ENCODE measurements at places on chromosomes 2 and 18.

DNA sequence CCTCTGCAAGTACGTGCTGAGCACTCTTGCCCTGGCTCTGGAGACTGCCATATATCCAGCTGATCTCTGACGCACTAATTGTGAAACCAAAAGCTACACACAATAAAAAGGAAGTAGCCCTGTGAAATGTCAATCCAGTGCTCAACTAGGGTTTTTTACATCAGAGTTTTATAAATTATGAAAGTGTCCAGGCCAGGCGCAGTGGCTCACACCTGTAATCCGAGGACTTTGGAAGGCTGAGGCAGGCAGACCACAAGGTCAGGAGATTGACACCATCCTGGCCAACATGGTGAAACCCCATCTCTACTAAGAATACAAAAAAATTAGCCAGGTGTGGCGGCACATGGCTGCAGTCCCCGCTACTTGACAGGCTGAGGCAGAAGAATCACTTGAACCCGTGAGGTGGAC lies 24.5 kb upstream of the PEX13 start:
- no peak for DNase-seq

DNA sequence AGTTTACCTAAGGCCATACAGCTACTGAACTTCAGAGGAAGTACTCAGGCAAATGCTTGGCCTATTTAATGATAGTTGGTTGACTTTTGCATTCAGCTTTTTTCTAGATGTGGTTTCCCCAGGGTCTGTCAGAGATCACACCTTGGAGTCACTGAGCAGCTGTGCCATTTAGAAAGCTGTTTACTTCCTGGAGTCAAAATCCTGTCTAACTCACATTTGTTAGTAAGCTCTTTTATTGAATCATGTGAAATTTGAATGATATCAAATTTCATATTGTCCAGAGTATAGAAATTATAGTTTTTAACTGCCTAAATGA lies 7.6 kb upstream of the TRIB2 start:
- no peak for DNase-seq

DNA sequence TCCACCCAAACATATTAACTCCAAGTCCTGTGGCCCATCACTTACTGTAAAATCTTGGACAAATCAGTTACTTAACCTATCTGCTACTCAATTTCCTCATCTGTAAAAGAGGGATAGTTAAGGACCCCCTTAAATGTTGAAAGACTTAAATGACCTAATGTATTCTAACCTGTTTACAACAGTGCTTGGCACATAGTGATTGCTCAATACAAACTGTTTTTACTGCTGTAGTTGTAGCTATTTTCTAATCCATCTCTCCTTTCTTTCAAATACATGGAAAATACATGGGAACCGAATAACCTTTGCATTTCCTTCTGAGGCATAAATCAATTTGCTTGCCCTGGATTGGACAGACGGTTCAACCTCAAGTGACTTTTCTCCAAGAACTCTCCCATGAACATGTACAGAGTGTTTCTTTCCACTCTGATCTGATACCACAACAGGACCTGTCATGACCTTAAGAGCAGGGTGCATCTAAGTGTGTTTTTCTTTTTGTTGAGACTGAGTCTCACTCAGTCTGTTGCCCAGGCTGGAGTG lies 2.7 kb downstream of the LNPK start:
- DNase-seq: no peak

- DNase-seq: peak; percentile 65
These were observed 64.9 kb downstream of the SPRED2 start for GRCh38 chr2:65367524-65367923.

DNA sequence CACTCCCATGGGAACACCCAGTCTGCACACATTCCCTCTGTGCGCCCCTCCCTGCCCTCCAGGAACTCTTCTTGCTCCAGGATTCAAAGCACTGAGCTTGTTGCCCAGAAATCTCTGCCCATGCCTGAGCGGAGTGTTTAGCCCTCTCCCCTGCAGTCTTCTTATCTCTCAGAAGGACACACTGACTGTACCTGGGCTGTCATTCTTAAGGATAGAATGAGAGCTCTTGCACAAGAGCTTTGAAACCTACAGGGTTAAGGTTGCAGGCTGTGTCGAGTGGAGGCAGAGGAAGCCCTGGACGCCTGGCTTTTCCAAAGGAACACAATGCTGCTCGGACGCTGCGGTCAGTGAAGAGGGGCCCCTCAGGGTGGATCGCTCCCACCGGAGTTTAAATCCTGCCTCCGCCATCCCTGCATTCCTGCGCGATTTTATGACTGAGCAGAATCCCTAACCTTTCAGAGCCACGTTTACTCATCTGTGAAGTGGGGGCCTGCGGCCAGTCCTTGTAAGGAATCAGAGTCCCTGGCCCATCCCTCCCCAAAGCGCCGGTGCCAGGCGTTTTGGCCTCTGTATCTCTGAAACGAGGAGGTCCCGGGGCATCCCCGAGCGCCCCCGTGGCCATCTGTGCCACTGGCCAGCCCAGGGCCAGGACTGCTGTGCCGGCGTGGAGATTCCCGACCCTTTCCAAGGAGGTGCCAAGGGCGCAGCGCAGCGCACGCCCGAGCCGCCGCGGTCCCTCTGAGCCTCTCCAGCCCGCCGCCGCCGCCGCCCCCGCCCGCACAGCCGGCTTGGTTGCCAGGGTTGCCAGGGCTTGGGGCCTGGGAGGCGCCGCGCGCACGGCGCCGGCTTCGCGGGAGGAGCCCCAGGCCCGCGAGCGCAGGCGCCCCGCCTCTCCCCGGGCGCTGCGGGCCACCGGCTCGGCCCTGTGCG lies 58.9 kb downstream of the FAM168B start:
- no peak for DNase-seq

GRCh38 chr2:162188451-162188850 lies 36.4 kb upstream of the GCG start:
- no peak for DNase-seq

DNA sequence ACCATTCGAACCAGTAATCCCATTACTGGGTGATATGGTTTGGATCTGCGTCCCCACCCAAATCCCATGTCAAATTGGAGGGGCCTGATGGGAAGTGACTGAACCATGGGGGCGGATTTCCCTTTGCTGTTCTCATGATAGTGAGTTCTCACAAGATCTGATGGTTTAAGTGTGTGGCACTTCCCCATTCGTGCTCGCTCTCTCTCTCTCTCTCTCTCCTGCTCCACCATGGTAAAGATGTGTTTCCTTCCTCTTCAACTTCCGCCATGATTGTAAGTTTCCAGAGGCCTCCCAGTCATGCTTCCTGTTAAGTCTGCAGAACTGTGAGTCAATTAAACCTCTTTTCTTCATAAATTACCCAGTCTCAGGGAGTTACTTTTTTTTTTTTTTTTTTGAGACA lies 62.6 kb downstream of the NBAS start:
- DNase-seq: no peak

DNA sequence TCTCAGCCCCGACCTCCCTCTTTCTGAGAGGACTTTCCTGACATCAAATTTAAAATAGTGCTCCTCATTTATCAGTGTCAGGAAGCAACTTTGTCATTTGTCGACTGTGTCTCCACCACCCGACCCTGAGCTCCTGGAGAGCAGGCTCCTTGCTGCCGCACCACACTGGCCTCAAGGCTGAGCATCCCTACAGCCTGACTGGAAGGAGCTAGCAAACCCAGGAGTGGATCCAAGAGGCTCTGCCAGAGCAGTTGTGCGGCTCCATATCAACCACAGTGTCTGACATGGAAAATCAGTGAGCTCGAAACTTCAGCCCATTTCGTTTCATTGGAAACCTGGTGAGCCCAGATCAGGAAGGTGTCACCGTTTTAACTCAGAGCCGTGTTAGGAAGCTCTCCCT lies 125.2 kb downstream of the PTGR3 start:
- DNase-seq: no peak

GRCh38 chr2:240575101-240575965 lies 7.0 kb downstream of the RNPEPL1 start:
- DNase-seq: no peak

DNA sequence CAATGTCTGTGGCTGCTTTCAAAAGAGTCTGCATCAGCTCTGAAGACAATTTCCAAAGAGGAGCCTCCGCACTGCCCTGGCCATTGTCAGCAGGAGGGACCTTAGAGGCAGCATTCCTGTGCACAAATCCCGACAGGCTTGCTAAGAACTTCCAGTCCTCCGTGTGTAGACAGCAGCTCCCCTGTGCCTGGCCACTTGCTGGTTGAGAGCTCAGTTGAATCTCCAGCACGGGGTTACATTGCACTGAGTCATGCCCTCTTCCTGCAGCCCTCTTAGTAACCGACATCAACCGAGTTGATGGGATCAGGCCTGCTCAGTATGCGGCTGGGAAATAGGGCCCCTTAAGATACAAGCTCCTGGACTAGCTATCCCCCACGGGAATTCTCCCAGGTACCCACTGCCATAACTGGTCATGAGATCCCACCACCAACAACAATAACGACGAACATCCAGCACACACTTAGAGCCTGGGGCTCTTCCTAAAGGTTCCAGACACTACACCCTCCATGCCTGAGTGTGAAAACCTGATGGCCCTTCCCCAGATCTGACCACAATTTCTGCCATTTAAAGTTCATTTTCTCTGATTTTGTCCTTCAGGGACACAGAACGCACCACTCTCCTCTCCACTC lies 12.0 kb downstream of the ATP6V1B1 start:
- no peak for DNase-seq

- DNase-seq: no peak
These were observed 59.9 kb upstream of the STPG4 start for GRCh38 chr2:47214990-47215389.

DNA sequence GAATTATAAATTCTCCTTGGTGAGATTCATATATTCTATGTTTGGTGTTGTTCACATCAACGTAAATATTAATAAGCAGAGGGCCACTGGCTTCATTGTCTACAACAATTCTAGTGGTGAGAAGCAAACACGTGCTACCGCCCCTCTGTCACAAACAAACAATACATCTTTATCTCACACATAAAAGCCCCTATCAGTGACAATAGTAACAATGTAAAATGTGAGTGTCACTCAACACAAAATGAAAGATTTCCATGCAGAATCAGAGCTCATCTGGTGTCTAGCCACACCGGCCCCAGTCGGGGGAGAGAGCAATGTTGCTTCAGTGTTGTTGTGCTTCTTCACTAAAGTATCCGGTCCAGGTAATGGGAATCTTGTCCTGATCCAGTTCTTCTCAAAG lies 932.6 kb downstream of the SOCS6 start:
- DNase-seq: no peak

- DNase-seq: no peak
These were observed 33.6 kb upstream of the MAPRE3 start for GRCh38 chr2:26936855-26937254.

DNA sequence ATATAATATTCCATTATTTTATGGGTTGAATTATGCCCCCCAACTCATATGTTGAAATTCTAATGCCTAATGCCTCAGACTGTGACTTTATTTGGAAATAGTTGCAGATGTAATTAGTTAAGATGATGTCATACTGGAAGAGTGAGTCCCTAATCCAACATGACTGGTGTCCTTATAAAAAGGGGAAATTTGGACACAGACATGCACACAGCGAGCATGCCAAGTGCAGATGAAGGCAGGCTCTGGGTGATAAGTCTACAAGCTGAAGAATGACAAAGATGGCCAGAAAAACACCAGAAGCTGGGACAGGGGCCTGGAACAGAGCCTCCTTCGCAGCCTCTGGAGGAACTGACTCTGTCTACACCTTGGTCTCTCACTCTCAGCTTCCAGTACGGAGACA lies 10.0 kb upstream of the ASAP2 start:
- no peak for DNase-seq

DNA sequence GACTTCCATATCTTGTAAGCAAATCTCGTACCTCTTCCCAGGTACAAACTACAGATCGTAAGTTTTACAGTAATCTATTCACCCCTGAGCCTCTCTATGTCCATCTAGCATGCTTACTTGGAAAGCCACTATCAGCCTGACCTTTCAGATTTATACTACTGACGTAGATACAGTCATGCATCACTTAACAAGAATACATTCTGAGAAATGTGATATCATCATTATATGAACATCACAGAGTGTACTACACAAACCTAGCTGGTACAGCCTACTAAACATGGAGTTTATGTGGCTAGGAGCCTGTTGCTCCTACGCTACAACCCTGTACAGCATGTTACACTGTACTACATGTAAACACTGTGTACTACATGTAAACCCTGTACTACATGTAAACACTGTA lies 293.2 kb upstream of the ZNF804A start:
- DNase-seq: no peak

- DNase-seq: no peak
These were observed 8.9 kb upstream of the SPDYA start for GRCh38 chr2:28801726-28802125.

- DNase-seq: no peak
These were observed 361.9 kb upstream of the FSHR start for GRCh38 chr2:49515996-49516782.

- DNase-seq: no peak
These were observed 34.0 kb downstream of the EPAS1 start for GRCh38 chr2:46331109-46331766.

DNA sequence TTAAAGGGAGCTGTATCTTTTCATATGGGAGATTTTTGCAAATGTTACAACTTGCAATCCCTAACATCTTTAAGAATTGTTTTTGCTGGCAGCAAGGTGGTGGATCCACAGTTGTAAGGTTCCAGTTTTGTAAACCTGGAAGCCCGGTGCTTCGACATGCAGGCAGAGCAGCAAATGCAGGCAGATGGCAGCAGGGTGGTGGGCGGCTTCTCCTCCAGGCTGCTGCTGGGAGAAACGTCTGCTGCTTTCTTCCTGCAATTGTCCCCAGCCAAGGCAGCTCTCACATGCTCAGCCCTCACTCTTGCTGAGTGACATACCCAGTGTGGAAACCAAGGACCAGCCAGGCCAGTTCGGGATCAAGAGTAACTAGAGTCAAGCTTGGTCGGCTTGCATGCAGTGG lies 166.0 kb downstream of the SEPTIN10 start:
- no peak for DNase-seq

DNA sequence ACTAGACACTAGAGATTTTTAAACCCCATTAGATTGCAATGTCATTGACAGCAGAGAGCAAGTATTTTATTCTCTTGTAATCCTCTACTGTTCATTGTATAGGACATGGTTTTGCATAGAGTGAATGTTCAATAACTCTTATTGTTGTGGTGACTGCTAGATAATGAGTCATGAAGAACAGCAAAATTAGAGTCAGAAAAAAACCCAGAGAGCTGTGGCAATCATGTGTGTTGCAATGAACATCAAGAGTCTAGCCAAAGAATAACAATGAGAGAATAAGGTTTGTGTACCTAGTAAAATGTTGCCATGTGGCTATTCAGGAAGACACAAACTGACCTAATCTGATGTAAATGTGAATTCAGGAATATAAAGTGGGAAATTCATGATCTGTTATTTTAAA lies 684.0 kb downstream of the DSC3 start:
- DNase-seq: no peak

Data from T1000 (cell line).